Pulmonary artery endothelial cell (primary cell): ENCODE measurements at places on chromosomes 3 and 15. TPM values are rescaled to one million over a fixed set of nuclear protein-coding genes. Genes with fewer than 3 reads are reported as not detected.
A peak's percentile ranks its signal among the peaks of the same experiment; 100 is the strongest.

DNA sequence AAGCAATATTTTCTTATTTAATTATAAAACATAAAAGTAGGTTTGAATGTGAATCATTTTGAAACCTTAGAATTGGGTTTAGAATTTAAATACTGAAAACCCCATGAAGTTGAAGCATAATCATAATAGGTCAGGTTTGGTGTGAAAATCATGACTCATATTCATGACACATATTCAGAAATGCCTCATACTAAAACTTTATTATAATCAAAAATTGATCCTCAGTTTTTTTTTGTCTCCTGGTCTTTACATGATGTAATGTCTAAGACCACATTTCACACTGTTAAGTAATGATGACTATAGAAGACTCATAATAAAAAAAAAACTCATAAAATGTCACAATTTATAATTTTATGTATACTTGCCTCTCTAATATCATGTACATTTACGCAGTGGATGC, 190.4 kb downstream of the FOXP1 start:
- no peak for DNase-seq

DNA sequence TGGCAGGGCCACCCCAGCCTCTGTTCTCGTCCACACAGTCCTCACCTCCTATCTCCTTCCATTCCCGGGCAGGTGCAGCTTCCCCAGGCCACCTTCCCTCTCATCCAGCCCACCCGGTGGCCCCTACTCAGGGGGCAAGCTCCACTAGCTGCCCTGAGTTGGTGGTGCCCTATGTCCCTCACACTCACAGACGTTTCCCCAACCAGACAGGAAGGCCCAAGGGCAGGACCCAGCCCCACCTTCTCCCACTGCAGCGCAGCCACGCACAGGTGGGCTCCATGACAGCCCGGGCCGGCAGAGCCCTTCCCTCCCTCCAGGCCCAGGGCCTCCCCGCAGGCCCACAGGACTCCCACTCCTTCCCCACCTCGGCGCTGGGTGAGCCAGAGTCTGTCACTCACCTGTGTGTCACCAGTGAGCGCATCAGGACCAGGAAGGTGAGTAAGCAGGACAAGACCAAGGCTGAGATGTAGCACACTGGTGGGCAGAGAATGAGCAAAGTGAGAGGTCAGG, 11.1 kb downstream of the ISLR start:
- DNase-seq, result no peak

GRCh38 chr15:64483749-64484148, 23.4 kb downstream of the ZNF609 start:
- DNase-seq, result no peak

DNA sequence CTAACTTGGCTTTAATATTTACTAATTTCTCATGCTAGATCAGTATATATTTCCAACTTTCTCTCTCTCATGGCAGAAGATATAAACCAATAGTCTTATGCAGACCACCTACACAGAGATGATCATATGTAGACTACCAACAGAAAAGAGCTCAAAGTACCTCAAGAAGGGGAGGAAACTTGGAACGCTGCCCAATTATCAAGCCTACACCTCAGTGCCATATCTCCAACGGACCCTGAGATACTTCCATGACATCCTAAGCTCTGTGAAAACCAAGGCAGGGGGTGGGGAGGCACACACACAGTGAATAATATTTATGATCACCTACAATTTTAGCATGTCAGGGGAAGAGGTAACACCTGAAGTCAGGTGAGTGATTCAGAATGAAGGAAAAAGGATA, 100.6 kb downstream of the STAG1 start:
- no peak for DNase-seq

- no peak for DNase-seq
Measured at GRCh38 chr3:2872884-2873283, 237.3 kb downstream of the IL5RA start.

- DNase-seq, result no peak
Measured at GRCh38 chr3:140198242-140198641, 263.3 kb downstream of the CLSTN2 start.

- no peak for DNase-seq
Measured at GRCh38 chr15:82968066-82968465, 15.5 kb upstream of the HOMER2 start.

- no peak for DNase-seq
Measured at GRCh38 chr3:151816091-151816604, 2.2 kb downstream of the AADAC start.

- DNase-seq, result no peak
Measured at GRCh38 chr3:46202535-46202934, 5.6 kb downstream of the CCR1 start.

GRCh38 chr3:133277813-133278212, 122.0 kb upstream of the BFSP2 start:
- DNase-seq, result peak; percentile 11

GRCh38 chr3:18288243-18288642, 136.9 kb downstream of the SATB1 start:
- DNase-seq, result no peak

DNA sequence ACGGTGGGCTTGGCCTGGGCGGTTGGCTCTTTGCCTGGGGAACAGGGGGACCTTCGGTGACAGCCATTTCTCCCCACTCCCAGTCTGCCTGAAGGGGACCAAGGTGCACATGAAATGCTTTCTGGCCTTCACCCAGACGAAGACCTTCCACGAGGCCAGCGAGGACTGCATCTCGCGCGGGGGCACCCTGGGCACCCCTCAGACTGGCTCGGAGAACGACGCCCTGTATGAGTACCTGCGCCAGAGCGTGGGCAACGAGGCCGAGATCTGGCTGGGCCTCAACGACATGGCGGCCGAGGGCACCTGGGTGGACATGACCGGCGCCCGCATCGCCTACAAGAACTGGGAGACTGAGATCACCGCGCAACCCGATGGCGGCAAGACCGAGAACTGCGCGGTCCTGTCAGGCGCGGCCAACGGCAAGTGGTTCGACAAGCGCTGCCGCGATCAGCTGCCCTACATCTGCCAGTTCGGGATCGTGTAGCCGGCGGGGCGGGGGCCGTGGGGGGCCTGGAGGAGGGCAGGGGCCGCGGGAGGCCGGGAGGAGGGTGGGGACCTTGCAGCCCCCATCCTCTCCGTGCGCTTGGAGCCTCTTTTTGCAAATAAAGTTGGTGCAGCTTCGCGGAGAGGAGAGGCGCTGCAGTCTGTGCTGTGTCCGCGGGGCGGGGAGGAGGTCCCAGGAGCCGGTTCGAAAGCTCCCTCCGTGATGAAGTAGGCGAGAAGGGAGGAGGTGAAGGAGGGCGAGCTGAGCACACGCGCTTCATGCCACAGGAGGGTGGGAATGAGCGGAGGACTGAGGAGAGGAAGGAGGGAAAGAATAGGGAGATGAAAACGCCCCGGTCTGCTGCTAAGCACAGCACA, 9.6 kb downstream of the CLEC3B start:
- DNase-seq, result no peak

APOD gene
- 1.3 and 25.1 TPM in 2 replicates for total RNA-seq

COPG1 gene
- total RNA-seq, result 247 and 274 TPM in 2 replicates

C3orf22 gene
- not detected in 2 replicates for total RNA-seq

ARL8B gene
- total RNA-seq, result 47.3 and 48.6 TPM in 2 replicates

AADACL2 gene
- total RNA-seq, result not detected in 2 replicates

ACVR2B gene
- 3.3 and 4.2 TPM in 2 replicates for total RNA-seq

ACKR4 gene
- total RNA-seq, result 4.4 and 7.7 TPM in 2 replicates
